WTC11 (cell line): ENCODE measurements at places on chromosomes 3 and 15.

DNA sequence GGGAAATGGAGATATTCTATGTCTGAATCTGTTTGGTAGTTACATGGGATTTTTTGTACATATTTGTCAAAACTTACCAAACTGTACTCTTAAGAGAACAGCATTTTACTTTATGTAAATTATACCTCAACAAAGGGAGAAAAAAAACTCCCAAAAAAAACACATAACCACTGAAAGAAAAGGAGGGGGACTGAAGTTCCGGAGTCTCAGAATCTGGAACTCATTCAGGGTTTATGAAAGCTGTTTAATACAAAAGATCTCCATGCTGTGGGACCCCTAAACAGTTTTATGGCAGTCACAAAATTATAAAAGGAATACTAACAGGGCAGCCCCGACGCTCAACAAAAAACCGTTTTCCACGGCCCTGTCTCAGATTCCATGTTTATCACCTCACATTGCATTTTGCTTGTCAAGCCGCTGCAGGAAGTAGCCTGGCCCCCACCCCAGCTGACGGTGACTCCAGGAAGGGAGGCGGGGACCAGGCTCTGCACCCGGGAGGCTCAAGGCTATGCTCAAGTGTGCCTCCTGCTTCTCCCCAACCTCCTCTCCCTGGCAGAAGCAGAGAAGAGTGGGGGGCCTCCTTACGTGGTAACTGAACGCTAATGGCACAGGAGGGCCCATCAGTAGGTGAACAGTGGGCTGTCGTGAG, 29.3 kb downstream of the RFT1 start:
- DNase-seq = no peak

- DNase-seq = no peak
These were observed 47.4 kb upstream of the SEC22A start for GRCh38 chr3:123154020-123154985.

DNA sequence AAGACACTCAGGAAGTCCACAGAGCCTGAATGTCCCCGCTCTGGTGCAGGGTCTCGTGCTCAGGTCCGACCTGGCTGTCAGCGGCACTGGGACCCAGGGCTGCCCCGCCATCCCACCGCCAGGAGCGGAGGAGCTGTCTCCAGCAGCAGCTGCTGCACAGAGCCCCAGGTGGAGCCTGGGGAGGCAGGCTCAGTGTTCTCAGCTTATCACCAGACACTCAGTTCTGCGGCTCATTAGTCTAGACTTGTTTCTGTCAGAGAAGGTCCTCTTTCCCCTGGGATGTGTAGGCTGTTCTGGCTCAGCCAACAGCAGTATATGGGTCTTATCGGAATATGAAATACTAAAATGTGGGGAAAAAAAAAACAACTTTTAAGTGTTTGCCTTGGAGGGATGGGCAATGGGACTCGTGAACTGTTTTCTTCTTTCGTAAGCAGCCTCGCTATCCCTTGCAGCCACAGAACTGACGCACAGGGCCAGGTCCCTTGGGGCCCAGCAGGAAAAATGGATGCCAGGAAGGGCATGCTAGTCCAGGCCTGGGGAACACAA, 75.9 kb downstream of the KLF13 start:
- no peak for DNase-seq

GRCh38 chr3:146404436-146404835, 64.9 kb downstream of the PLSCR2 start:
- DNase-seq = no peak

DNA sequence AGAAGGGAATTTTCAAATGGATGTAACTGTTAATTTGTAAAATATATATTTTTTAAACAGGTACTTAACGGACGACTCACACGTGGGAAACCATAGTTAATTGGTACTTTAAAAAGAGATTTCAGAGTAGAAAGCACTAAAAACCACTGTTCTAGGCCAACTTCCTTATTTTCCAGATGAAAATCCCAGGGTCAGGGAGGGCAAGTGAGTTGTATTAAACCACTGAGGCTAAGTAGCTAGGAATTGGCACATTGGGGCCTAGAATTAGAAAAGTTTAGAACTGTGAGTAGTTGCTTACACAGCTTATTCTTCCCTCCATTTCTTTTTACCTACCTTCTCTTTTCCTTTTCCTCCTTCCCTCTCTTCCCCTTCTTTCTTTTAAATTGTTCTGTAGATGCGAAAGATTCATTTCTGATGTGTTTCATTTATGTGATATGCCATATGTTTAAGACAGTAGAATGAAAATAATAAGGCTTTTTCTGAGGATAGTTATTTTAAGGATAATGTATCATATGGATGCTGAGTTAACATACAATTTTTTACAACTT, 4.1 kb upstream of the UTS2B start:
- no peak for DNase-seq
